ENCODE measurements at places on chromosomes 13 and 19. TPM values are rescaled to one million over a fixed set of nuclear protein-coding genes. Genes with fewer than 3 reads are reported as not detected.

- no peak for DNase-seq
Measured at GRCh38 chr13:20503088-20504083, 22.3 kb downstream of the CRYL1 start.

GRCh38 chr13:51222686-51223559, 725 bp downstream of the FAM124A start:
- no peak for DNase-seq

GRCh38 chr19:56840451-56841192, at the start of the genes PEG3 and ZIM2:
PEG3 (minus strand) TSS chr19:56840726; CDS start chr19:56824655, 16,071 bp downstream.
ZIM2 (minus strand) TSS chr19:56840726; CDS start chr19:56824277, 16,449 bp downstream.
- DNase-seq = peak; percentile 93

- DNase-seq = no peak
Measured at GRCh38 chr13:108176685-108177274, 38.6 kb downstream of the LIG4 start.

DNA sequence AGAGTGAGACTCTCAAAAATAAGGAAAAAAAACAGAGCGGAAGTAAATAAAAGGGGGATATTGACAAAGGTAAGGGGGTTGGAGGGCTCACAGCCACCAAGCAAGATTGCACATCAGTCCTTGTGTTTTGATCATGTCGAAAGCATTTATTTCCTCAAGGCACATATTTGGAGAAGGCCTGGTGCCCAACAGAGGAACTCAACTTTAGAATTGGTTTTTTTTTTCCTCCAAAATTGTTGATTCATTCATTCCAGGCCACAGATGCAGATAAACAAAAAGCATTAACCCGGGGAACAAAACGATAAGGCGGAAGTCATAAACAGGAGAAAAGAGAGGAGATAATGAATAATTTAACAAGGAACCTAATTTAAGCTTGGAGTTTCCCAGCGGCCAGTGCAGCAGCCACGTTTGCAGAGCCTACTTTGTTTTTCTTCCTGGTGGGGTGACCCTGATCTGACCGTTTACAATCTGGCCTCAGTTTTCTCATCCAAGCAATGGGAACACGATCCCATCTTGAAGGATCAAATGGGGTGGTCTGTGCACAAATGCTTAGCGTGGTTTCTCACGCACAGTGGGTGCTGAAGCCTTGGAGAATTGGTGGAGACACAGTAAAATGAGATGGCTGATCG, 2.1 kb upstream of the PTPRS start:
- no peak for DNase-seq

- no peak for DNase-seq
Measured at GRCh38 chr19:30064771-30065494, 122.9 kb downstream of the URI1 start.

DNA sequence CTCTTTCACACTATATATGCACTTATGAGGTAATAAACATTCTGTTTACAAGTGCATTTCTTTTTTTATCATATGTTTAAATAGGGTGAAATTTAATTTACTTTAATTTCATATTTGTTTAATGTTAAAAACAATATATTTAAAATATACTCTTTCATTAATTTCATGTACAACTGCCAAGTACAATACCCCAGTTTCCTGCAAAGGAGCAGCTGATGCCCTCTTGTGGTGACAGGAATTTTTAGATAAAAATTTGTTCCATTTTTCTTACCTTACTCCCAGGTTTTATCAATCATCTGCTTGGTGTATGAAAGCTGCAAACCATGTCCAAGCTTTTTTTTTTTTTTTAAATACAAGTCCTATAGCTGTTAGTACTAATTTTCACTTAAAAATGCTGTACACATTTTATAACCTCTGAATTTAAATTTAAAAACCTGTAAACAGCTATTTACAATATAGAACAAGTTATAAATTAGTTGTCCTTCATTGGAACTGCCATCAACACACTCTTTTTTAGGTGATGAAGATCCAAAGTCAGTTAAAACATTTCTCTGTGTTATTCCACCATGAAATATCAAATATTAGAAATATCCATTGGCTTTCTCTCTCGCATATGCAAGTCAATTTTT, 4.9 kb downstream of the PCDH20 start:
- no peak for DNase-seq

- no peak for DNase-seq
Measured at GRCh38 chr13:74210693-74211393, 76.6 kb upstream of the KLF12 start.

DNA sequence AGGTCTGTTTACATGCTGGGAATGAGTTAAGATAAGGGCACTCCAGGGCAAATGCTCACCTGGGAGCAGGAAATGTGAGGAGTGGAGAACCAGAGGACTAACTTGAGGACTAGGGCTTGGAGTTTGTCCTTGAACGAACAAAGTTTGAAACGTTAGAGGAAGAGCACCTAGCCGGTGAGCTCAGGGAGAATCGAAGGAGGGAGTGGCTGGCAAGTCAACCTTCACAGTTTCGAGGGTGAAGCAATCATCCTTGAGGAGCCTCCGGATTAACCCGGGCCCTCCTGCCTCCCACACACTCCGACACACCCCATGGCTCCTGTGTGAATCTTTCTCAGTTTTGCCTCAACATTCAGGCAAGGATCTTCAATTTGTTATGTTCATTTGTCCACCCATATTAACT, 58.6 kb downstream of the LMO7 start:
- no peak for DNase-seq

SIGLEC5 gene
- 0.68 TPM for total RNA-seq

ZNF667 gene
- 6.1 TPM for total RNA-seq

LILRA6 gene
- total RNA-seq = 2.3 TPM

DMPK gene
- 62.2 TPM for total RNA-seq

ZNF486 gene
- total RNA-seq = 3.6 TPM

ZNF221 gene
- total RNA-seq = 6.8 TPM

CGB7 gene
- total RNA-seq = not detected

TNFSF9 gene
- total RNA-seq = 0.16 TPM

DOCK6 gene
- total RNA-seq = 20.2 TPM
